Fibroblast of mammary gland (primary cell): ENCODE measurements at places on chromosomes 7 and 10.

DNA sequence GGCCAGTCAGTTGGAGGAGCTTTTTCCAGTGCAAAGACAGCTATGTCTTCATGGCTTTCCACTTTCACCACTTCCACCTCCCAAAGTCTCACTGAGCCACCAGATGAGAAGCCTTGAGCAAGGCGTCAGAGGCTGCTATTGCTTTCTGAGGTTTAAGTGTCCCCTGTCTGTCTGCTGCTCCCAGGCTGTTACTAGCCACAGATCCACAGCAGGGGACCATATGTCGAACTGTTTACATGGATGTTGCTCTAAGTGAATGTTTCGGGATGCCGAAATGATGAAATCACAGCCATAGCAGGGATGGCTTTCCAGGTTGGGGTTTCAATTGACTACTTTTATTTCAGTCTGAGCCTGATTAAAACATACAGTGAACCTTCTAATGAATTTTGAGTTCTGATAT, 88.5 kb downstream of the AVL9 start:
- DNase-seq: peak; percentile 67

- DNase-seq: peak; percentile 3
Measured at GRCh38 chr10:130079614-130080460, 30.8 kb downstream of the C10orf143 start.

DNA sequence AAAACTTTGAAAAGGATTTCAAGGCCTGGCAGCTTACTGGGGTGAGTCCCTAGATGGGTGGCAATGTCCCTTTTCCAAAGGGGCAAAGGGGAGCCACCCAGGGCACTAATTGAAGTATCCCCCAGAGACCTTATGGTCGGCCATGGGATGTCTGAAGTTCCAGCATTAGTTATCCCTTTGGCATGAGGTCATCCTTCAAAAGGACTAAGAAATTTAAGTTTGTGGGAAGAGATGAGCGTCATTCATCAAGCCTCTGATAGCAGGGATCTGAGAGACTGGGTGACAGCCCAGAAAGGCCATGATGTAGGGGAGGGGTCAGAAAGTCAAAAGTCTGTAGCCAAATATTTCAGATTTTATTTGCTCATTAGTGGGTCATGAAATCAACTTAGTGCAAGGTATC, 195.3 kb downstream of the ZNF438 start:
- no peak for DNase-seq

DNA sequence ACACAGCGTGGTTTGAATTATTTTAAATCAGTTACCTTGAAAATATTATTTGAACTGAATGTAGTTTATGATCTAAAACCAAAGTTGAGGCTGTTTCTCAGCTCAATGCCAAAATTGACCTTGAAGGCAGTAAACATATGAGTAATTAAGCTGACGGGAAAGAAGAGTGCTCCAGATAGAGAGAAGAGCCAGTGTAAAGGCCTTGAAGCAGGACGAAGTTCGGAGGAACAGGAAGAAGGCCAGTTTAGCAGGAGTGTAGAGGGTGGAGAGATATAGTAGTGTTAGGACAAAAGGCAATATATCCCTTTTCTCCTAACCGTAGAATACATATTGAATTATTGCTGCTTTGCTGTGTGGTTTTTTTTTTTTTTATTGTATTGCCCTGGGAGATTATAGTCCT, 63.2 kb downstream of the CYP51A1 start:
- no peak for DNase-seq

- DNase-seq: no peak
Measured at GRCh38 chr10:131575877-131576276, 264.4 kb upstream of the TCERG1L start.

DNA sequence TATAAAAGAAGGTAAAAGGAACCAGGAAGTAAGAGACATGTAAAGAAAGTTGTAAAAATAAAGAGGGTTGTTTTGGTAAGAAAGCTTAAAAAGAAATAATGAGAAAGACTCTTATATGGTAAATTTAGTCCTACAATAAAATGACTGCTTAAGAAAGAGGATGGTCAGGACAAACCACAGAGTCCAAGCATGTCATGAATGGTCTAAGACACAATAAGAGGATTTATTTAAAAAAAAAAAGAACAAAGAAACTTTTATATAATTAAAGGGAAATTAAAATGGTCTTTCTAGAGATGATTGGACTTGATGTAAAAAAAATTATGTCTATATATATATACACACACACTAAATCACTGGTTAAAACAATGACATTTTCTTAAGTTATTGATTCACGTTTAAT, 18.2 kb downstream of the ATAD1 start:
- DNase-seq: no peak

DNA sequence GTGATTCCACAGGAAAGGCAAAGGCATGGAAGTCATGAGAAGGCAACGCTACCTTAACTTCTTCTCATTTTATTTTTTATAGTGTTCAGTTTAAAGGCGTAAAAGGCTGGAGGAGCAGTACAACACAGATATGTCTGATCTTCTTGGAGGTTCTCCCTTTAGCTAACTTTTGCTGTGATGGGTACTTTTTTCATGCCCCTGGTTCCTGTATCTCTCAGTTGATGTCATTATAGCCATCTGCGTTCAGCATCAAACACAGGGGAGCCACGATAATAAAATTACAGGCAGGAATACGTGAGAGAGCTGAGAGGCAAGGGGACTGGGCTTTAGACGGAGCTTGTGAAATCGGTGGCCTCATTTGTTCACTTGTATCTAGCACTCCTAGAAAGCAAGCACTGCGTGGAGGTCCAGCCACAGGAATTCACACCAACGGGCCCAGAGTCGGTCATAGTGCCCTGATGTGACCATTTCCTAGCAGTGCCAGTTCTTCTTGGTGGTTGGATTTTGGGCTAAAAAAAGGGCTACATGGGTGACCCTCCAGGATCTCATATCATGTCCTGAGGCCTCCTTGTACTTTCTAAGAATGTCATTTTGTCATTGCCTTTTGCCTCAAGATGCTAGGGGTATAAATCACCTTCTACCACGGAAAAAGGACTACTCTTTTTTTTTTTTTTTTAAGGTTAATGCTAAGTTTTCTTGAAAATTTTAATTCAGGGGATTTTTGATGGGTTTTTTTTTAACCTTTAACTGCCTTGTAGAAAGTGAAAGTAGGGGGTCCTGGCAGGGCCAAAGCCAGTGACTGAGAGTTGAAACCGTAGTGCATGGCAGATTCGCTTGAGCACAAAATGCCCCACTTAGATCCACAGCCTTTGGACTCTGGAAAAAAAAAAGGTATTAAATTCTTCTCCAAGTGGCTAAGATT, 191.5 kb downstream of the CELF2 start:
- no peak for DNase-seq

- DNase-seq: no peak
Measured at GRCh38 chr10:132183046-132183445, 3.7 kb upstream of the DPYSL4 start.

- no peak for DNase-seq
Measured at GRCh38 chr7:102473271-102473991, 5.3 kb downstream of the POLR2J start.

DNA sequence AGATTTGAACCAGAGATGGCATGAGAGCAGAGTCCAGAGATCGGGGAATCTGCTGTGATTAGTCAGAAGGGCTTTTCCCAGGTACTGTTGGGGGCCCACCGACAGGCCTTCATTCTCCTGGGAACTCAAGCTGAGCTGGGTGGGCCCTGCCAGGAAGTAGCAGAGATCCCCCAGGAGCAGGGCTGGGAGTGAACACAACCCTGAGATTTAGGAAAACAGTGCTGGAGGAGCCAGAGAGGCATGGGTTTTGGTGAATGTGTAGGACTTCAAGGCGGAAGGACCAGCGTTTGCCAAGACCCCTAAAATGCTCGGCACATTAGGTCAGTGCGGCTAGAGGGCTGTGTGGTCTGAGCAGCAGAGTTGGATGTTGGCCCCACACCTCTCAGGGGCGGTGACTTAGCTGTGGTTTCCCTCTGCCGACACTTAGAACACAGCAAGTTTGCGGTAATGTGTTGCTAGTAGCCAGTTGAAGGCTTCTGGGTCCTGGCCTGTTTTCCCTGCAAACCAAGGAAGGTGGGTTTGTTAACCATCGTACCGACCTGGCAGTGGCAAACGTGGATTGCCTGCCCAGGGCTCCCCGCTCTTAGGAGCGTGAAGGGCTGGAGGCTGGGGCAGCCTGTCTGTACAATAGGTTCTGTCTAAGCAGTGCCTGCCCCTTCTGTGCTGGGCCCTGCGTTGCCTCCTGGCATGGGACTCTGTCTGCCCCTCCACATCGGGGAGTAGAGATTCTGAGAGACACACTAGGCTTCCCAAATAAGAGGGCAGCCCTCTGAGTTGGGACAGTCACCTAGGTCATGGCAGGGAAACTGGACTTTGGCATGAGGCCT, 14.0 kb downstream of the NACAD start:
- no peak for DNase-seq

GRCh38 chr7:89085580-89085979, 290.0 kb upstream of the TEX47 start:
- no peak for DNase-seq

- no peak for DNase-seq
Measured at GRCh38 chr7:35315517-35315916, 61.6 kb upstream of the TBX20 start.

DNA sequence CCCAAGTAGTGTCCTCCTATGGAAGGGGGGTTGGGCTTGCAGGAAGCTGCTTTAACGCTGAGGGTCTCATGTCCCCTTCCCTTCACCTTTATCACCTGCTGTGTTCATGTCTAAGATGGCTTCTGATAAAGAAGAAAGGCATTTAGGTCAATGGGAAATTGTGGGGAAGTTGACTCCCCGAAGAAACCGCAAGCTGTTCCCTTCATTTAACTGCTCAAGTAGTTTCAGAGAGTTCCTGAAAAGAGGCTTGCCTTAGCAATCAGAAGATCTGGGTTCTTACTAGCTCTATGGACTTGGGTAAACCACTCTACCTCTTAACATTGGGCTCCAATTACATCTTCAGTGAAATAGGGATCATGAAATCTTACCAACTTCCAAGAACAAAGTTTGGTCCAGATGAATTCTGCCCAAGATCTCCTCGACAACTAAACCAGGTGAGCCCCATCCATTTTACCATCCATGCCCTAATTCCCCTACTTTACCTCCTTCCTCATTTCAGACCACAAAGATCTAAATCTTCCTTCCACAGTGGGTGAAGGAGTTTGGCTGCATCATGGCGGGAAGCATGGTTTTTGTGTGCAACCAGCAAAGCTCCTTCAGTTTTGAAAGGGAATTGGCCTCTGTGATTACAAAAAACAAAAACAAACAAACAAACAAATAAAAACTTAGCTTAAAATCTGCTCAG, 30.4 kb upstream of the UCN3 start:
- no peak for DNase-seq

- peak; percentile 20 for DNase-seq
Measured at GRCh38 chr10:105063796-105064195, 422.7 kb downstream of the SORCS3 start.

GRCh38 chr10:123967626-123968243, 76.1 kb upstream of the CPXM2 start:
- DNase-seq: peak; percentile 54

- no peak for DNase-seq
Measured at GRCh38 chr7:148148456-148148855, 442.1 kb upstream of the C7orf33 start.

GRCh38 chr7:35605760-35606159, 89.2 kb downstream of the HERPUD2 start:
- peak; percentile 92 for DNase-seq

DNA sequence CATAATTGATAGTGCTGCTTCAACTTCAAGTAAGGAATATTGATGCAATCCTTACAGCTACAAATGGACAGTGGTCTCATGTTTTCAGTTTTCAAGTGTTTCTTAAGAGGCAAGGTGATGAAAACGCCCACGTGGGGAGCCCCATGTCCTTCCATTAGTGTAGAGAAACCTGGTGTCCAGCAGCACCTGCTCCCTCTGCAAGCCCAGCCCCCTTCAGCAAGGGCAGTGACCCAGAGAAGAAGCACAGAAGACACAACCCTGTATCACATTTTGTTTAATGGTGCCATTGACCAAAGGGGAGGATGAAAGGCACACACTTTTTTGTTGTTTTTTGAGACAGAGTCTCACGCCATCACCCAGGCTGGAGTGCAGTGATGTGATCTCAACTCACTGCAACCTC, 143.7 kb downstream of the EGFR start:
- DNase-seq: no peak

- no peak for DNase-seq
Measured at GRCh38 chr10:101827919-101828600, 9.8 kb upstream of the OGA start.

- no peak for DNase-seq
Measured at GRCh38 chr7:132072873-132073272, 503.4 kb downstream of the PLXNA4 start.

DNA sequence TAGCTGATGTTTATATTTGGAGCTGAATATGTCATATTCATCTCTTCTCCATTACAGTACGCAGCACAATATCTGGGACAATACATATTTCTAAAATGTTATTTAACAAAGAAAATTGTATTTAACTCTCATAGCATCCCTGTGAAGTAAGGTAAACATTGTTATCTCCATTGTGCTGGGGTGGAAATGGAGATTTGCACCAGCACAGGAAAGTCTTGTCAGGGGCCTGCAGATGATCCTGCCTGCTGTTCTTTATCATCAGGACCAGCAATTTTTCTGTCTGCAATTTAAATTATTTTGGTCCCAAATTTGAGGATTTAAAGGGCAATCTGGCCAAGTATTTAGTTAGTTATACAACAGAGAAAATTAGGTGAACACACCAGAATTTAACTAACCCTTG, 144.4 kb downstream of the CPED1 start:
- DNase-seq: no peak

- DNase-seq: no peak
Measured at GRCh38 chr7:23191022-23191421, 9.2 kb downstream of the NUP42 start.

DNA sequence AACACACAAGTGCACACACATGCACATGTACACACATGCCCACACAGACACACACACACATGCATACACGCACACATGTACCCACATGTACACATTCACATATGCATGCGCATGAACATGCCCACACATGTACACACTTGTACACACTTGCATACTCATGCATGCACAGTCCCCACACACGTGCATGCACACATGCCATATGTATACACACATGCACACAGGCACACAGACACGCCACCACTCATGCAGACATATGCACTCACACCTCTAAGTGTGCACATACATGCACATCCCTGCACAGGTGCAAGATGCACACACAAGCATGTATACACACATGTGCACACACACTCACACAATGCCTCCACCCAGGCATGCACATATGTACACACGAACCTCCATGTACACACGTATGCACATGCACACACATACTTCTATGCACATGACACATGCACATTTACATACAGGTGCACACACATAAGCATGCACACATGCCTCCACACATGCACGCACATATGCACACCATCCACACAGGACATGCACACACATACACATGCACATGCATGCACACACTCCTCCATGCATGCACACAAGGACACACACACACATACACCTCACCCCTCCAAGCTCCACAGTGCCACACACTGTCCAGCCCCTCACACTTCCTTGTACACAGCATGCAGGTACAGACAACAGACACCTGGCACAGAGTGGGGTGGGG, 45.8 kb downstream of the YKT6 start:
- DNase-seq: no peak
